ENCODE measurements at places on chromosomes 5 and 9.

DNA sequence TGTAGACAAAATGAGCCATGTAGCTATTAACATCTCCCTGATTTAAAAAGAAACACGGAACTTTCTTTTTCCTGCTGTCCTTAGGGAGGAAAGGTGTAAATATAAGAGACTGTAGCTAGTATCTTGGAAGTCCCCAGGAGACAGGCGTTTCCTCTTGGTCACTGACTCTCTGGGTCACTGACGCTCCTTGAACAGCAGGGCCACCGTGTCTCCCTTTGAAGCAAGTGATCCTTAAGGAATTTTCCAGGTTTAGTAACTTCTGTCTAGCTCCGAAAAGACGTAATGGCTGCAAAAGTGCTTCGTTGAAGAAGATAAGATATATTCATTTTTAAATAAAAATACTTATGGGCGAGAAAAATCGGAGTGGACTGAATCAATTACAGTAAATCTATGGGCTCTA, 745 bp upstream of the CLTA start:
- DNase-seq = no peak

DNA sequence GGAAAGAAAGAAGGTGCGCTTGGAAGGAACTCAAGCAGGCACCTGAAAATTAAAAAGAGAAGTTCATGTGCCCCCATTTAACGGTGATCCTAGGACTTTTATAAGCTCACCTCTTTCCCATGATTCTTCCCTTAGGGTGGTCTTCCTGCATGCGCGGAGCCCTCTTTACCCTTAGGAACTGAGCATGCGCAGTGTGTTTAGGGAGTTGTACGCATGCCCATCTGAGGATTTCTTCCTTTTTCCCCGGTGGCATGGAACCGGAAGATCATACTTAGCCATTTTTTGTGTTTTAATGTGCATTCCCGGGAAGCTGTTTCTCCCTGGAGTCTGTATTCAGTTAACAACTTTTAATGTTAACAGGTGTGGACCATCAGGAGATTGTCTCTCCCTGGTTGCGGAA, 119.0 kb downstream of the FBXL7 start:
- DNase-seq = no peak

DNA sequence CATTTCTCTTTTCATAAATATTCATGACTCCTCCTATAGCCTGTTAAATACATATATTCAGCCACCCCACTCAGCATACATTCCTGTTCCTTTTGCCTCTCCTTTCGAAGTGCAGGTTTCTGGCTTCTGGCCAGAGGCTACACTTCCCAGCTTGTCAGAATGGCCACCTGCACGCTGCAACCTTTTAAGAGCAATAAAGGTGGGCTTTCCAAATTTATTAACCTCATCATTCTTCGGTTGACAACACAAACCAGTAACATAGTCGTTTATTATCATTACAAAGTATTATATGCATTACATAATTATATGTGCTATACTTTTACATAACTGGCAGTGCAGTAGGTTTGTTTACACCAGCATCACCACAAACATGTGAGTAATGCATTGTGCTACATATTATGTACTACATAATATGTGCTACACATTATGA, 16.5 kb upstream of the TMEM171 start:
- no peak for DNase-seq

DNA sequence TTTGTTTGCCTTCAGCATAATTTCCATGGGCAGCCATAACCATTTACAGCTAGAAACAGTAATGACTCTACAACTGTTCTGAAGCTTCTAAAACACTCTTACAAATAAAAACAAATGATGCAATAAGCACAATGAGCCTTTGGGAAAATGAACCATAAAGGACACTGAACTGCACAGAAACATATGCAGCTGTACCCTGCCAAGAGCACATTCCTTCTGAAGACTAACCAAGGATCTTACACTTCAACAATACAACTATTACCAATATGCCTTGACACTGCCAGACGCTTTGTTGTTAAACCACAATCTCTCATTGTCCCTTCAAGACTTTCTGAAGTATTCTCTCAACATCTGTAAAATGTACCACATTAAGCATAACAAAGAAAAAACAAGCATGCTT, 104.2 kb upstream of the HMHB1 start:
- DNase-seq = no peak

GRCh38 chr9:108182270-108182669, 673.5 kb downstream of the ACTL7B start:
- no peak for DNase-seq

- DNase-seq = no peak
Observed at GRCh38 chr5:55541056-55541635, 6.4 kb upstream of the PLPP1 start.

DNA sequence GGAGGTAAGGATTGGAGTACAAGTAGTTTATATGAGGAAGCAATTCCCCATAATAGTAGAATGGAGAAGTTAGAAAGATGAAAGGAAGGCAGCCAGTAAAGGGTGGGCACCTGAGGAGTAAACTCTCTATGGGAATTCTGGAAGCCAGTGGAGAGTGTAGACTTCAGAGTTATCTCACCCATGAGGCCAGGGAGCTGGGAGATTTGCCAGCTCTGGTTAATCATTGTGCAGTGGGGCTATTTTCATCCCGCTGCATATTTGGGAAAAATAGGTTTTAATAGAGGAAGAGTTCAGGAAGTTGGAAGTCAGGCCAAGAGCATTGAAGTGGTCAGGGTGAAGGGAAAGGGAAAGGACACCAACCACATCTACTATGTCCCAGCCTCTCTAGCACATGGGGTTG, 242.3 kb upstream of the BRINP1 start:
- DNase-seq = no peak

- no peak for DNase-seq
Observed at GRCh38 chr5:6166698-6167394, 211.5 kb downstream of the MED10 start.

GRCh38 chr5:144774197-144774596, 603.5 kb downstream of the KCTD16 start:
- no peak for DNase-seq
